Hippocampal formation (tissue), 2 donors: ENCODE measurements at places on chromosomes 12 and 14.
A peak's percentile ranks its signal among the peaks of the same experiment; 100 is the strongest.

DNA sequence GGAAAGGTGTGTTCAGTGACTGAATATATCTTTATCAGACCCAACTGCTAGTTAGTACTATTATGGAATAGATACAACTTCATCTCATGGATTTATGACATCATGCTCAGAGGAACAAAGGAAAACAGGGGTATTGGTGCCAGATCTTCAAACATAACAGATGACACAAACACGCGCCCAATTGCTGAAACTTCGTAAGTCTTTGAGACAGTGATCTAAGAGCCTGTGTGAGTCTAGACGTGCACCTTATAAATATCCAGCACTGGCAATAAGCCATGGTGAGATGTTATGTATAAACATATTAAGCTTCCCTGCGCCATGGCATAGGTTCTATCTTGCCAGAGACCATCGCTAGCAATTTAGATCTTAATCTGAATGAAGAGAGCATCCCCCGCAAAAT is 42.2 kb upstream of the NR2C1 start:
- no peak for DNase-seq

GRCh38 chr12:2323532-2324255 is 270.9 kb downstream of the CACNA1C start:
- no peak for DNase-seq

- no peak for DNase-seq
Observed at GRCh38 chr12:108634341-108634751, 652 bp upstream of the SELPLG start.

DNA sequence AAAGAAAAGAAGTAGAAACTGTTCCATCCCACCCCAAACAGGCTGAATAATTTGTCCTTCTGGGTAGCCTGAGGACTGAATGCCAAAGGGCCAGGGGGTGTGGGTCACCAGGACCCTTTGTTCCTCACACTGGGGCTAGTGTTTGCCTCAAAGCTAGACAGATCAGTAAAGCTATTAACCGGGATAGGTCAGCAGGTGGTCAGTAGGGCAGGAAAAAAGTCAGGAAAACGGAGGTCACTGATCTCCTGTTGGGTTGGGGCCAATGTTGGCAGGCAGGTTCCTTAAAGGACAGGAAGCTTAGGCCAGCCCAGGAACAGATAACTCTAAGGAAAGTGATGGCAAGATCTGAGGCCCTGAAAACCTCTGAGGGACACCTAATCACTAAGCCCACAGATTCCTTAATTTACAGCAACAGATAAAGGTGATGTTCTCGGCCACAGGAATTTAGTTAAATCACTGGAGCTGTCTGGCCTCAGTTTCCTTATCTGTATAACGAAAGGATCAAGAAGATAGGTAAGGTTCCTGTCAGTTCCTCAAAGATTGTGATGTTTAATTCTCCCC is 22.7 kb upstream of the TMPO start:
- DNase-seq, result no peak

GRCh38 chr12:90770861-90771260 is 184.1 kb downstream of the CCER1 start:
- DNase-seq, result no peak

- DNase-seq, result peak; percentile 82
Observed at GRCh38 chr12:23771240-23771949, 178.1 kb downstream of the SOX5 start.

- no peak for DNase-seq
Observed at GRCh38 chr12:125873016-125873415, 807.8 kb downstream of the AACS start.

GRCh38 chr14:35915775-35916174 is 89.6 kb downstream of the BRMS1L start:
- no peak for DNase-seq

DNA sequence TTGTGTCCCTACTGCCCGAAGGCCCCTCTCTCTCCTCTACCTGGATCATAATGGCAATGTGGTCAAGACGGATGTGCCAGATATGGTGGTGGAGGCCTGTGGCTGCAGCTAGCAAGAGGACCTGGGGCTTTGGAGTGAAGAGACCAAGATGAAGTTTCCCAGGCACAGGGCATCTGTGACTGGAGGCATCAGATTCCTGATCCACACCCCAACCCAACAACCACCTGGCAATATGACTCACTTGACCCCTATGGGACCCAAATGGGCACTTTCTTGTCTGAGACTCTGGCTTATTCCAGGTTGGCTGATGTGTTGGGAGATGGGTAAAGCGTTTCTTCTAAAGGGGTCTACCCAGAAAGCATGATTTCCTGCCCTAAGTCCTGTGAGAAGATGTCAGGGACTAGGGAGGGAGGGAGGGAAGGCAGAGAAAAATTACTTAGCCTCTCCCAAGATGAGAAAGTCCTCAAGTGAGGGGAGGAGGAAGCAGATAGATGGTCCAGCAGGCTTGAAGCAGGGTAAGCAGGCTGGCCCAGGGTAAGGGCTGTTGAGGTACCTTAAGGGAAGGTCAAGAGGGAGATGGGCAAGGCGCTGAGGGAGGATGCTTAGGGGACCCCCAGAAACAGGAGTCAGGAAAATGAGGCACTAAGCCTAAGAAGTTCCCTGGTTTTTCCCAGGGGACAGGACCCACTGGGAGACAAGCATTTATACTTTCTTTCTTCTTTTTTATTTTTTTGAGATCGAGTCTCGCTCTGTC is 1.8 kb downstream of the INHBE start:
- DNase-seq, result no peak

DNA sequence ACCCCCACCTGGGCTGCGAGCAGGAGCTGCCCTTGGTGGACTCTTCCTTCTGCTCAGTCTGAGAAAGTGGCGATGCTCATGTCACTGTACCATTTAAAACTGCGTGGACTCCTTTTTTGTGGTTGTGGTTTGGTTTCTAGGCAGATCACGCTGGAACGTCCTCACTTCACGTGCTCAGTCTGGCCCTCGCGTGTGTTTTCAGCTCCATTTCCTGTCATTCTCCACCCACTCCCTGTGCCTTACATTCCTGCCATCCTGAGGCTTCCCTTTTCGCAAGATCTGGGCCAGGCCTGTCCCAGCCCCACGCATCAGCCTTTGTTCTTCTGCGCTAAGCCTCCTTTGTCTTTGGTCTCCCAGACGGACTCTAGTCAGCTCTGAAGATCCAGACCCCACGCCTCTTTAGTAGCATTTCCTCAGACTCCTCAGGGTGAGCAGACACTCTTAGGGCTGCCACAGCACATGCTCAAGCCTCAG is 105.4 kb downstream of the FBXL14 start:
- DNase-seq, result no peak

GRCh38 chr12:23222801-23223200 is 597.8 kb downstream of the ETNK1 start:
- DNase-seq, result no peak

DNA sequence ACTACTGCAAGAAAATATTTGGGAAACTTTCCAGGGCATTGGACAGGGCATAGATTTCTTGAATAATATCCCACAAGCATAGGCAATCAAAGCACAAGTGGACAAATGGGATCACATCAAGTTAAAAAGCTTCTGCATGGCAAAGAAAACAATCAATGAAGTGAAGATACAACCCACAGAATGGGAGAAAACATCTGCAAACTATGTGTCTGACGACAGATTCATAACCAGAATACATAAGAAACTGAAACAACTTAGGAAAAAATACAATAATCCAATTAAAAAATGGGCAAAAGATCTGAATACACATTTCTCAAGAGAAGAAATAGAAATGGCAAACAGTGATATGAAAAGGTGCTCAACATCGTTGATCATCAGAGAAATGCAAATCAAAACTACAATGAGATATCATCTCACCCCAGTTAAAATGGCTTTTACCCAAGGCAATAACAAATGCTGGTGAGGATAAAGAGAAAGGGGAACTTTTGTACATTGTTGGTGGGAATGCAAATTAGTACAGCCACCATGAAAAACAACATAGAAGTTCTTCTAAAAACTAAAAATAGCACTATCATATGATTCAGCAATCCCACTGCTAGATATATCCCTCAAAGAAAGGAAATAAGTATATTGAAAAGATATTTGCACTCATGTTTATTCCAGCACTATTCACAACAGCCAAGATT is 33.8 kb upstream of the ATP2B1 start:
- no peak for DNase-seq

GRCh38 chr12:14613718-14614117 is 46.0 kb upstream of the PLBD1 start:
- DNase-seq, result no peak

- DNase-seq, result no peak
Observed at GRCh38 chr14:34593740-34594375, 36.1 kb downstream of the SNX6 start.

DNA sequence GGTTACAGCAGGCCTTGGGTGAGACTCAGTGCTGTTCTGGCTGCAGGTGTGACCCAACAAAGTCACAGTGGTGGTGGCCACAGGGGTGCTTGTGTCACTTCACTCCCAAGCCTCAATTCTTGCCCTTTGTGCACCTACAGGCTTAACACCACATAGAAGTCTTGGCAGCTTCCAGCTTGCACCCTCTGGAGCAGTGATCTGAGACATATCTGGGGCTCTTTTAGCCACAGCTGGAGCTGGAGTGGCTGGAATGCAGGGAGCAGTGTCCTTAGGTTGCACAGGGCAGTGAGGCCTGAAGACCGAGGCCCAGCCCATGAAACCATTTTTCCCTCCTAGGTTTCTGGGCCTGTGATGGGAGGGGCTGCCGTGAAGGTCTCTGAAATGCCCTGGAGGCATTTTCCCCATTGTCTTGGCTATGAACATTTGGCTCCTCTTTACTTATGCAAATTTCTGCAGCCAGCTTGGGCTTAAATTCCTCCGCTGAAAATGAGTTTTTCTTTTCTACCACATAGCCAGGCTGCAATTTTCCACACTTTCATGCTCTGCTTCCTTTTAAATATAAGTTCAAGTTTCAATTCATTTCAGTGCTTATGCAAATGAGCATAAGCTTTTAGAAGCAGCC is 37.7 kb downstream of the ADAM21 start:
- DNase-seq, result no peak

DNA sequence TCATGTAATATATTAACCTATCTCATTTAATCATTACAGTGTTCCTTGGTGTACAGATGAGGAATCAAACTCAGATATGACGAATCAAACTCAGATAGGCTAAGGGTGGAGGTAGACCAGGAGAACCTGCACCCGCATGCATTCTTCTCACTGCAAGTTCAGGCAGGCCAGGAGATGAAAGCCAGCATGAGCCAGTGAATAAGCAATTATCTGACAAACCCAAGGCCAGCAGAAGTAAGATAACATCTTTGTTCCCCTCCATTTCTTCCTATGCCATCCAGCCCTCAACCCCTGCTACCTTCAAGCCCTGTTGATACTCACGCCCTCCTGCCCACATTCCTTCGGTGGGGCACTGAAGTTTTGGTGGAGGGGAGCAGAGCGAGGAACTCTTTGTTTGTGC is 152.2 kb downstream of the ETV6 start:
- no peak for DNase-seq

GRCh38 chr12:26196421-26196716 is 996 bp downstream of the SSPN start:
- no peak for DNase-seq

GRCh38 chr14:30521899-30522736 is 36.8 kb upstream of the G2E3 start:
- no peak for DNase-seq

DNA sequence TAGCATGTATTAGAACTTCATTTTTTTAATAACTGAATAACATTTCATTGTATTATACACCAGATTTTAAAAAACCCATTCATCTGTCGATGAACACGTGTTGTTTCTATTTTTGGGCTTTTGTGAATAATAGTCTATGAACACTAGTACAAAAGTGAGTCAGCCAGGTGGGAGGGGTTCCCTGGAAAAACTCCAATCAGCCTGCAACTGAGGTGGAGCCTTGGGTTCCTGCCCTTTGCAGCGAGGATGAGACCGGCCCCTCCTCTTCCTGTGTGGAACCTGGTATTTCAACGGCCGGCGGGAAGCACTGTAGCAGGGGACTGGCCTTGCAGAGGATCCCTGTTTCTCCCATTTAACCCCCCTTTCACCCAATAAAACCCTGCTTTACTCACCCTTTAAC is 56.1 kb downstream of the LMNTD1 start:
- DNase-seq, result no peak

DNA sequence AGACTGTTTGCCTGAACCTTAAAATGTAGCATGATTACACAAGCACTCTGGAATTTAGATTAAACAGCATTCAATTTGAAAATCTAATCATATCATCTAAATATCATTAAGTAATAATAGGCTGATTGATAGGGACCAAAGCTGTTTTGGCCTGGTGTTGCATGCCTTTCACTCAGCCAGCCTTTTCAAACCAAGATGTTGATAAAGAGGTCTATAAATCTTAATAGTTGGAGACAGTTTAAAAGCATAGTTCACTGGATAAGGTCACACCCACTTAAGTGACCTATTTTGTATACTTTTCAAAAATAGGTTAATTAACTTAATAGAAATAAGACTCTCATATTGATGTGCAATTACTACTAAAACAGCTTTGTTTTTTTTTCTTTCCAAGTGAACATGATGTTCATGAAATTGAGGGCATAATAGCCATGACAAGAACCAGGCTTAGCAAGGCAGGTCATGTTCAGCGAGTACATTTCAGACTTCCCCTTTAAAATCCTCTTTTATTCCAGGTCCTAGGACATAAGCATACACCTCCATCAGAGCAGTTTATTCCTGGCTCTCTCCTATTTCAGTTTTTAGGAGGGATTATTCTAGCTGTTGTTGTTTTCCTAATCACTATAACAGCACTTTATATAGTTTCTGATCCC is 349.0 kb downstream of the RAD51B start:
- no peak for DNase-seq

DNA sequence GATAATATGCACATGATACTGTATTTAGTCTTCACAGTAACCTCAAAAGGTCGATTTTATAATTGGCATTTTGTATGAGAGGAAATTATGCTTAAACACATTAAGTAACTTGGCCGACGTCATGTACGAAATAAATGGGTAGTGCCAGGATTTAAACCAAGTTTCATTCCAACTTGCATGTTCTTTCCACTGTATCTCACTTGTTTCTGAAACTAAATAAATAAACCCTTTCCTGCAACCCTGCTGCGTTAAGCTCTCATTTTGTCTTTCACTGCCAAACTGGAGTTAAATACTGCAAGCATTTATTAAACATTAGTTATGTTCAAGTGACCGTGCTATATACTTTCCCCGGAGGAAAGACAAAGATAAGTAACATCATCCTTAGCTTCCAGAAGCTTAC is 293.9 kb upstream of the PRKD1 start:
- no peak for DNase-seq

GRCh38 chr12:57604454-57604991 is at the start of gene DTX3:
TSS of gene DTX3 (plus strand) at chr12:57604824. CDS start at chr12:57606518, 1,694 bp downstream.
- DNase-seq, result peak; percentile 52

DNA sequence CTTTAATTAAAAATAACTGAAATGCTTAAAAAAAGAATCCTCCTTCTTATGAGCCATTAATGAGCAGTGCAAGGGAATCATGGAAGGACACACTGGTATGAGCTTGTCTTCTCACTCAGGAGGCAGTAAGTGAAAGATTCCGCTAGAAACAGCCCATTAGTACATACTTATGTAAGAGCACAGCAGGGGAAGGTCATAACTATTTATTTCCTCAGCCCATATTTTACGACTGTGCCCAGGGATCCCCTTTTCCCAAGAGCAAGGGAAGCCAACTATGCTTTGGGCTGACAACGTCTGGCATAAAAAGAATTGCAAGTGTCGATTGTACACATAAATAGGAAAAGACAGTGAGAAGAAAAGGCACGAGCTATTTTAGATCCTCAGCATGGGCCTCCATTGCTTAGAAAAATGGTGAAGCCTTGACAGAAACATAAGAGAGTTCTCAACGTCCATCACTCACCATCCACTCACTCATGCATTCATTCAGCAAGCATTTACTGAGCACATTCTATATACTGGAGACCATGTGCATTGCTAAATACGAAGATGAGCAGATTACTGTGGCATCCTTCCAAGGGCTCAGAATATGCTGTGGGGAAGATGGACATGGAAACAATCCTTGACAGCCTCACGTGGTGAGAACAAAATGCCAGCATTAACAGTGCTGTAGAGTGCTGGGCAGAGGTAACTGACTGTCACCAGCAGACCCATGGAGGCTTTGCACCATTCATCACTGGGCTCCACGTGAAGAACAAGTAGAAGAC is 152.7 kb downstream of the NTF3 start:
- DNase-seq, result no peak
